Calu3 (cell line): ENCODE measurements at places on chromosomes 6 and 20. TPM values are rescaled to one million over a fixed set of nuclear protein-coding genes. Genes with fewer than 3 reads are reported as not detected.

MOXD1 gene
- 13.2 and 13.6 TPM in 2 replicates for total RNA-seq

PREX1 gene
- total RNA-seq = 0.31 and 1.3 TPM in 2 replicates

DNA sequence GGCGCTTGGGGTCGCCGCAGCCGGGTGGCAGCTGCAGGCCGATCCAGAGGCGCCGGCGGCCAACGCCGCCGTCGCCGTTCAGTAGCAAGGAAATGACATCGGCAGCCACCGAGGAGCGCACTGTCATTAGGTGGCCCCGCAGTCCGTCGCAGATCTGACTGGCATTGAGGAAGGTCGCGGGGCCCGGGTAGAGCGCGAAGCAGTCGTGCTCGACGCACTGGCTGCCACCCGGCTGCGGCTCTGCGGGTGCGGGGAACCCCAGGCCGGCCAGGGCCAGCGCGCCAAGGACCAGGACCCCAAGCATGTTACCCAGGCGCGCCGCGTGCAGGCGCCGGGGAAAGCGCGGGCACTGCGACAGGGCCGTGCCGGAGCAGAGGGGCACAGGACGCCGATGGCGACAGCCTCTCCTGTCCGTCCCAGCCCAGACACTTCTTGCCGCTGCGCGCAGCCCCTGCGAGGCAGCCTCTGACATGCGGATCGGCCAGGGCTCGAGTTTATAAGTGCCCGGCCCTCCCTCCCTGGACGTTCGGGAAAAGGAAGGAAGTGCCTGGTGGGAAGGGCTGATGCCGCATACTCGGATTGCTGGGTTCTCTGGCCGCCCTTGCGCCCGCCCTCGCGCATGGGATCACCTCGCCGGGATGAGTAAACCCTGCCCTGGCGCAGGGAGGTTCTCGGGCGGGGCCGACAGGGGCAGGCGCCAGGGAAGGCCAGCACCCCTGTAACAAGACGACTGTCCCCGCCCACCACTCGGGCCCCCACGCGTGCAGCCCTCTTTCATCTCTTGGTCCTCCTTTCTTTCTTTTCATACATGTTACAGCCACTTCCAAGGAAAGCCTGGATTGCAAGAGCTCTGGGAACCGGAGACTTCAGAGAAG is at the start of gene THBD:
Gene THBD (minus strand): TSS at position 472 of the 875 bp plus-strand sequence. CDS start 168 bp downstream, at position 304.
- DNase-seq = peak; percentile 6
- peaks cover 52% of the 10 kb centered on the region for H3K27me3 ChIP-seq
- H3K36me3 ChIP-seq = no peaks in the 10 kb centered on the region

DNA sequence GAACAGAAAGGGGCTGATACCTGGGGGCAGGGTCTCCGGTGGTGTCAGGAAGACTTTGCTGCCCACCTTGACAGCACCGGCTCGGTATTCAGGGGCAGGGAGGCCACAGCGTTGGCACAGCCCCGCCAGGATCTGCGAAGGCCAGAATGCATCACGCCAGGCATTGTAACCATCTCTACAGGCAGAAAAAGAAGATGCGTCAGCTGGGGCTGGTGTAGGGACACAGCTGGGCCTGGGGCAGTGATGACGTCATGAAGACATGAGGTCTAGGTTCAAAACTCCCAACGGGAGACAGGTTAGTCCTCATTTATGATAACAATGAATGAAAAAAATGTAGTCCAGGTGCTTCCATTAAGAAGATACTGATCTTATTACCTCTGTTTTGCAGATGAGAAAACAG is 22.0 kb downstream of the ERGIC3 start:
- no peak for DNase-seq
- H3K27me3 ChIP-seq = no peaks in the 10 kb centered on the region
- H3K36me3 ChIP-seq = peaks cover 30% of the 10 kb centered on the region

DNA sequence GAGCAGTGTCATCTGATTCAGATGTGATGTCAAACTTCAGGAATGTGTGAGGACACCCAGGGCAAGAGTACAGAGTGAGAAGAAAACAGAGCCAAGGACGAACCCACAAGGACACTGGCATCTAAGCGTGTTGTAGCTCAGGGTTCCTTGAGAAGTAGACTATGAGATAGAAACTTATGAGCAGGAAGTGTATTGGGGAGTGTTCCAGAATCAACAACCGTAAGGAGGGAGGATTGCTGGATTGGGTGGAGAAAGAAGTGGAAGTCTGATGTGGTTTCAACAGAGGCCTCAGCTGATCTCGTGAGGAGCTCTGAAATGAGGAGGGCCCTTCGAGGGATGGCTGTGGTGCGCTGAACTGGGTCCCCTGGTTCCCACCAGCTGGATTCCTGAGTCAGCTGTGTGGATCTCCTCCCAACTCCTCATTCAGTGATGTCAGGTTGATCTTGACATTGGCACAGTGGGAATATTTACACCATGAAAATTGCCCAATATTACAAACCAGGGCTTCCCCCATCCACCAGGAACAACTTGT is 25.7 kb upstream of the IGF2R start:
- H3K4me3 ChIP-seq = no peak overlapping the region
- H3K4me1 ChIP-seq = no peaks in the 10 kb centered on the region
- H3K36me3 ChIP-seq = no peaks in the 10 kb centered on the region
- DNase-seq = no peak
- H3K27me3 ChIP-seq = peaks cover 24% of the 10 kb centered on the region

- H3K27ac ChIP-seq = no peak overlapping the region
- DNase-seq = no peak
- peaks cover 67% of the 10 kb centered on the region for H3K36me3 ChIP-seq
- no peaks in the 10 kb centered on the region for H3K27me3 ChIP-seq
- no peak overlapping the region for H3K4me3 ChIP-seq
- H3K4me1 ChIP-seq = peaks cover 25% of the 10 kb centered on the region
Measured at GRCh38 chr6:36508532-36508931, 38.7 kb downstream of the STK38 start.
